Brain microvascular endothelial cell (primary cell): ENCODE measurements at places on chromosomes 7 and 10.

- DNase-seq, result peak; percentile 18
Measured at GRCh38 chr7:97971120-97971989, 18.6 kb downstream of the OCM2 start.

- DNase-seq, result no peak
Measured at GRCh38 chr10:123554656-123555055, 111.5 kb upstream of the GPR26 start.

GRCh38 chr7:129924602-129925001 is 28.2 kb downstream of the UBE2H start:
- DNase-seq, result no peak

DNA sequence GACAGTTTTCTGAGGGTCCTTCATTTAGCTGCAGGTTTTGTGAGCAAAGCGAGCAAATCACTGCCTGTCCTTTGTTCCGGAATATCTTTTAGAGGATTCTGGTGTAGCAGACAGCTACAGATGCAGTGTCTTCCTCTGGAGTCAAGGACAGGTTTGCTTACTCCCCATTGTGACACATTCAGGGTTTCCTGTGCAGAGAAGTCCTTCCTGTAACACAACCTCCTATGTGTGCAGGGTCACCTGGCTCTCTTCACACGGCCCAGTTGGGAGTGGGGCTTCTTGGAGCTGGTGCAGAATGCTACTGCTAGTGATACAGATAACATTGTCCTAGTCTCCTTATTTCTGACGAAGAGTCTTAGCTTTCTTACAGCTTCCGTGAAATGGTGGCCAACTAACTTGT is 47.9 kb downstream of the RBM33 start:
- no peak for DNase-seq

DNA sequence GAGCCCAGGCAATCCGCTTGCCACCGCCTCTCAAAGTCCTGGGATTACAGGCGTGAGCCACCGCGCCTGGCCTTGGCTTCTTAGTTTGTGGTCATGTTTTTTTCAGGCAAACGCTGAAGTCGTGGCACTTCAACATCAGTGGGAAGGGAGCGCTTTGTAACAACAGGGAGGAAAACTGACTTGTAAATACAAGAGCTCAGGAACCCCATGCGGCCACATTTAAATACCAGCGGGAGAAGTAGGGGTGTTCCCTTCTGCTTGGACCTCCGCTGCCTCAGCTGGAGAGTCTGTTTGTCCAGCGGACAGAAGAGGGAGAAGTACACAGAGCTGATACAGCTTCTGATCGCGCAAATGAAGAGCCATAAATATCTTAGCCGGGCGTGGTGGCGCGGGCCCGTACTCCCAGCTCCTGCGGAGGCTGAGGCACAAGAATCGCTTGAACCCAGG is 108.7 kb upstream of the KMT2C start:
- DNase-seq, result no peak

DNA sequence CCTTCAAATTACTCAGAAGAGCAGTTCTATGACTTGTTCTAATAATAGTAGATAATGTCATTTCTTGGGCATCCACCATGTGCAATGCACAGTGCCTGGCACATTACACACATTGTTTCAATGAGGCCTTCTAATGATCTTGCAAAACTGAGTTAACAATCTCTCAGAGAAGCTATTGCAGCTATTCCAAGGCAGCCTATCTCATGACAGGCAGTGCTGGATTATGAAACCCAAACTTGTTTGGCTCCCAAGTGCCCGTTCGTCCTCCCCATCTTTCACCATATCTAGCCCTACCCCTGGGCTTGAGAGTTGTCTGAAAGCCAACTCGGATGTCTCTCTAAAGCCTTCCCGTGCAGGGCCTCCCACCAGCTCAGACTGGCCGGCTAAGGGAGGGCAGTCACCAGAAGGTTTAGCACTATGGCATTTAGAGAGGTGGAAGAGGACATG is 405.1 kb downstream of the PLXNA4 start:
- DNase-seq, result no peak

- no peak for DNase-seq
Measured at GRCh38 chr7:83640240-83640639, 8.7 kb downstream of the SEMA3E start.

GRCh38 chr7:84040355-84040754 is 154.2 kb downstream of the SEMA3A start:
- no peak for DNase-seq

- DNase-seq, result peak; percentile 56
Measured at GRCh38 chr7:92785923-92786322, 50.5 kb downstream of the CDK6 start.

DNA sequence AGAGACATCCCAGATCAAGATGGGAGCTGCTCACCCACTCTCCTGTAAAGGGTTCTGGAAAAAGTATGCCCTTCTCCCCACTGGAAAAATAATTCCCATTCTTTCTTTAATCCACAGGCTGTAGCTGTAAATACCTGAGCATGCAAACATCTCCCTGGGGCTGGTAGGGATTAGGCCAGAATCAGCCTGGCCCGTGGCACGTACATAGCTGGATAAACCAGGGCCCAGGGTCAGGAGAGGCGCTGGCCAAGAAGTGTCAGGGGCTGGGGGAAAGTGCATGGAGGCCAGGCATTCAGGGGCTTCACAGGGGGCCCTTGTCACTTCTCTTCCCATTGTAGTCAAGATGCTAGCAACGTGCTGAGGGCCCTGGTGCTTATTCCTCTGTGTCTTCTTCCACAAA is 30.7 kb upstream of the AQP1 start:
- DNase-seq, result no peak

- DNase-seq, result no peak
Measured at GRCh38 chr7:151079199-151079910, 1.3 kb downstream of the FASTK start.

- no peak for DNase-seq
Measured at GRCh38 chr7:92697414-92697813, 107.2 kb upstream of the FAM133B start.

DNA sequence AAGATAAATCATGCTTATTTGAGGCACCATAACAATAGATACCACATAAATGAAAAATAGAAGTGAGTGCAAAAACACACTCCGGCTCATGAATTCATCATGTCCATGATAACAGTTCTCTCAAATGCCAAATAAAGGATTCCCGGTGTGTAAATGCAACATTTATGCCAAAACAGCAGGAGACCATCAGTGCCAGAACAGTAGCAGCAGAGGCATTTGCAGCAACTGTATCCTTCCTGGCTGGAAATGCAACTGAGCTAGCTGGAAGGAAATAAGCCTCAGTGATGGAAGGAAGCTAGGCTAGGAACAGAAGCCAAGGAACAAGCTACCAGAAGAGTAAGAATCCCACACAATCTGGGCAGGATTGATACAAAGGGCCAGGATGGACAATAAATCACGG is 79.9 kb upstream of the THSD7A start:
- no peak for DNase-seq

DNA sequence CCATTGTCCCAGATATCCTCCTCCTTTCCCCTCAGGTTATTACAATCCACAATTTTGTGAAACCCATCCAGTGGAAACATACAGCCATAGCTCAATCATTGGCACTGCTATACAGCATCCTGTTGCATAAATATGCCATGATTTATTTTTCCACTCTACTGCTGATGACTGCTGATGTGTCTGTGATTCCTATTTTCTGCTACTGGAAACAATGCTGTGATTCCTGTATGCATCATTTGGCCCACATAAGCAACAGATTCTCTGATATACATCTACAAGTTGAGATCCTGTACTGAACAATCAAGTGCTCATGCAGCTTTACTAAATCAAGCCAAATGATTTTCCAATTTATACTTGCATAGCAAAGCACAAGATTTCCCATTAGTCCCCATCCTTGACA is 39.6 kb downstream of the CUL2 start:
- DNase-seq, result no peak

- DNase-seq, result no peak
Measured at GRCh38 chr7:112097524-112097923, 108.7 kb downstream of the DOCK4 start.

DNA sequence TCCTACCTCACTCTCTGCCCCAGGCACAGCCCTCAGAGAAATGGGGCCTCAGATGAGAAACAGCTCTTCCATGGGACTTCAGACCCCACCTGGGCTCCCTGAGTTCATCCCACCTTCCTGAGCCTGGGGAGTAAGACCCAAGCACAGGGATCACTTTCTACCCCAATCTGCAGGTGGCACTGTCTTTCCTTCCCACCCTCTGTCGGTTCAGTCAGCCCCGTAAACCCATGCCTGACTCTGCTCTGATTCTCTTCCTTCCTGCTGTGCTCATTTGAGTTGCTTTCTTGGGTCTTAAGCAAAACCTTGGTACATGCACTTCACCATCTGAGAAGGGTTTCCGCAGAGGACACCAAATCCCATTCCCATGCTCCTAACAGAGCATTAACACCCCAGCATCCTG is 306.4 kb upstream of the CDC14C start:
- no peak for DNase-seq

GRCh38 chr7:133275008-133275407 is 22.1 kb downstream of the EXOC4 start:
- no peak for DNase-seq

GRCh38 chr7:45390731-45391130 is 183.4 kb upstream of the ADCY1 start:
- DNase-seq, result no peak

- DNase-seq, result no peak
Measured at GRCh38 chr10:99708428-99709012, 23.4 kb downstream of the COX15 start.

- DNase-seq, result no peak
Measured at GRCh38 chr7:112211348-112211907, 4.9 kb downstream of the ZNF277 start.

DNA sequence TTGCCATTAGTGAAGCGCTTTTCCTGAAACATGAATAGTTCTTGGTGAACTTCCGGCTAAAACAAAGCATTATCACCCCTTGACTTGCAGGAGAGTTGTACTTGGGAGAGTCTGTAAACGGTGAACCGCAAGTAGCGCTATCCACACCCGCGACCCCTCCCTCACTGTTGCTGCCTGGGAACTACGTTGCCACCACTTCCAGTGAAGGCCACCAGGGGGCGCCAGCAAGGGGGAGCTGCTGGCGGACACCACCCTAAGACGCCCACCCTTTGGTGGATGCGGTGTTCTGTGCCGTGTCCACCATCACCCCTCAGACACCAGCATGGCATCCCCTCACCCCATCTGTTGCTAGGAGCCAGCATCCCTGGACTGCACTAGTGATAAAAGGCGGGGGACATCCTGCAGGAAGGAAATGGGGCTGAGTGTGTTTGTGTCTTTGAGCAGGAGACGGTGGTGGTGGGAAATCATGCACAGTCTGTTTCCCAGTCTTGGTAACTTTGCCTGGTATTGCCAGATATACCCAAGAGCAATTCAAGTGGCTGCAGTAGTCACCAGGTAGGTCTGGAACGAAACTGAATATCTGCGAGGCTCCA is 298.2 kb downstream of the FRMD4A start:
- no peak for DNase-seq

- DNase-seq, result peak; percentile 57
Measured at GRCh38 chr7:123682690-123683089, 27.0 kb downstream of the LMOD2 start.

- no peak for DNase-seq
Measured at GRCh38 chr10:77007834-77008233, 629.8 kb downstream of the KCNMA1 start.

DNA sequence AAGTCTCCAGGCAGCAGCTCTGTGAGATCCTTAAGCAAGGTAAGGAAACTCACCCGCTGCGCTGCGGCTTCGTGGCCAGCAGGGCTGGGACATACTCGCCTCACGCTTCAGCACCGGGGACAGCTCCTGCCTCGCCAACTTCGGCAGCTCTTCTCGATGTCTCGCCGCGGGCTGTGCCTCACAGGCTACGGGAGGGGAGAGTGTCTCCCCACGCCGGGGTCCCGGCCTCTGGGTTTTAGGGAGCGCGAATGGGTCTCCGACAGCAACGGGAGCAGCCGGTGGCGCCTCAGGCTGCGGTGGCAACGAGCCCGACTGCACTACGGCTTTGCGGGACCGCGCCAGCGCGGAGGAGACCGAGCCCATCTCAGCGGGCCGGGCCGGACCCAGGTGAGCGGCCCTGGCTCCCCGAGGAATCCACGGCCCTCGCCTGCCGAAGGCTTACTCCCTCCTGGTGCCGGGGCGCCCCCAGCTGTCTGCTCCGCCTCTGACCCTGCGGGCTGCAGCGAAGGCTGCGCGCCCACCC is 62.4 kb downstream of the LSM5 start:
- DNase-seq, result peak; percentile 81

DNA sequence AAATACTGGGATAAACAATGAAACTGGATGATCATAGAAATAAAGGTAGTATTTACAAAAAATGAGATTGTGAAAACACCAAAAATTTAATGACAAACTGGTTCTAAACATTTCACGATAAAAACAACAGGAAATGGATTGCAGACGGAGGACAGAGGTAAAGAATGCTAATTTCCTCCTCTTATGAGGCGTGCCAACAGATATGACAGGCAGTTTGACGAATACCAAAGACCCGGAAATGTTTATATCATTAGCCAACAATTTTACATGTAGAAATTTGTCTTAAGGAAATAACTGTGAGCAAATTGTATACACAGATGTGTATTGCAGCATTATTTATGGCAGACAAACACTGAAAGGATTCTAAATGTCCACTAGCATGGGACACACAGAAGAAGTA is 162.0 kb upstream of the MGMT start:
- no peak for DNase-seq

DNA sequence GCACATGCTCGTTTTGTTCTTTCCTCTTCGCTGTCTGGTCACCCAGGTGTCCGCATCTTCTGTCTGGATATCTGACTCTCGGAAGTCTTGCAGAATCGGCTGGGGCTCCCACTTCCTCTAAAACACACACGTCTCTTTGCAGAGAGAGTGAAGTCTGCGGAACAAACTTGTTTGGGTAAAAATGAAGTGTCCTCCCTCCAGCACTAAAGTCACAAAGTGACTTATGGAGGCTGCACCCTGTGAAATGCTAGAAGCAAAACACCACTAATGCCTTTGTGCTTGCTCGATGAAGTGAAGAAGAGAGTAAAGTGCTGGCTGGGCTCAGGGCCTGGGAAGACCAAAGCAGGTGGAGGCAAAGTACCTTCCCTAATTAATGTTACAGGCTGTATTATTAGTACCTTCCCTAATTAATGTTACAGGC is 71.4 kb downstream of the FGFR2 start:
- DNase-seq, result no peak

DNA sequence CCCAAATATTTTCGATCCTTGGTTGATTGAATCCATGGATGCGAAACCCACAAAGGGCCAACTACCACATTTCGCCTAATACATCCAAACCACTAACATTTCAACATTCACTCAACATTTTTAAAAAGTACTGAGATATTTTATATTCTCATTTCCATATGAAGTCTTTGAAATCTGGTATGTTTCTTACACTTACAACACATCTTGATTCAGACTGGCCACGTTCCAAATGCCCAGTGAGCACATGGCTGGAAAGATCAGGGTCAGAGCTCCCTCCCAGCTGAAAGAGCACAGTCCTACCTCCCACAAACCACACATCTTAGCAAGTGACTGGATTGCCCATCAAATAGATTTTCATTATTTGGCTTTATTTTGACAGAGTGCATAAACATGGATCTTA is 18.9 kb downstream of the NCAPG2 start:
- DNase-seq, result no peak

DNA sequence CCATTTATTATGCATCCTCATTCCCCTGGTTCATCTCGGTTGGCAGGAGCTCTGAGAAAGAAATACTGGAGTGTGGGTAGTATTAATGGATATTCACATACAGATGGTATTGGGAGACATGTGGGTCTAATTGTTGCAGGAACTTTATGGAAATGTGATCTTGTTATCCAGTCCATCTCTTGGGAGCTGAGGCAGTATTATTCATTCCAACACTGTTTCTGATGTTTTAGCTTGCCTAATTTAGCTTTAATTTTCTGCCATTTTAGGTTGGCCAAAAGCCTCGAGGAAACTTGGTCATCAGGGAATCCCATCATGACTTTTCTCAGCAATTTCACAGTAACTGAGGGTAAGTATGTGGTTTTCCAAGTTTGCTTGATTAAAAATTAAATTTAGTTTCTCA is 125.7 kb downstream of the ABCA13 start:
- no peak for DNase-seq
